MCF 10A (cell line): ENCODE measurements at places on chromosomes 12 and 14. TPM values are rescaled to one million over a fixed set of nuclear protein-coding genes. Genes with fewer than 3 reads are reported as not detected.
A peak's percentile ranks its signal among the peaks of the same experiment; 100 is the strongest.

CABP1 gene
- not detected in 2 replicates for total RNA-seq

DNA sequence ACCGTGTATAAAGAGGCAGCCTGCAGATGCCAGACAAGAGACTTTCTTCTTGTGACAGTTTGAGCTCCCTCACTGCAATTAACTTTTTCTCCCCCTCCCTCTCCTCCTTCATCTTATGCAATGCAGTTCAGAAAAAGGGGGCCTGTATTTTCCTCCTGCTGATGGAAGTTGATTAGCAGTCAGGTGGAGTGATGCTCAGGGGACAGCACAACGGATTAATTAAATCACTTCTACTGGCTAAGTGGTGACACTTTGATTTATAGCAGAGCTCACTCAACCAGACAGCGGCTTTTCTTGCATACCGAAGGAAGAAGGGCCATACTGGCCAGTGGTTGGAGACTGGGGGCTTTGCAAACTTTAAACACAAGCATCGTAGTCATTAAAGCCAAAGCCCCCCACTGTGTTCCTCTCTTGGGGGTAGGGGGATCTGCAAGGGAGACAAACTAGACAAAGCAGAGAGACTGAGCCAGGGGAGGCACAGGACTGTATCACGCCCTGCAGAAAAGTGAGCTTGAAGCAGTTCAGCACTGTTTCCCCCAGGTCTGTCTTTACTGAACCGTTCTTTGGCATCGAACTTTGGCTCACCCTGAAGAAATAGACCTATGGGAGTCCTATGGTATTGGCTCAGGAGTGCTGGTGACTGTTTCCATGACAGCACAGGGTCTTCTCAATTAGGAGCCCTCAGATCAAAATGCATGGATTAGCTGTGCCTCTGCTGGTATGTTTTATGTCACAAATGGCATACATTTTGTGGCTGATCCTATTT lies 47.7 kb downstream of the SPRING1 start:
- DNase-seq: no peak

DNA sequence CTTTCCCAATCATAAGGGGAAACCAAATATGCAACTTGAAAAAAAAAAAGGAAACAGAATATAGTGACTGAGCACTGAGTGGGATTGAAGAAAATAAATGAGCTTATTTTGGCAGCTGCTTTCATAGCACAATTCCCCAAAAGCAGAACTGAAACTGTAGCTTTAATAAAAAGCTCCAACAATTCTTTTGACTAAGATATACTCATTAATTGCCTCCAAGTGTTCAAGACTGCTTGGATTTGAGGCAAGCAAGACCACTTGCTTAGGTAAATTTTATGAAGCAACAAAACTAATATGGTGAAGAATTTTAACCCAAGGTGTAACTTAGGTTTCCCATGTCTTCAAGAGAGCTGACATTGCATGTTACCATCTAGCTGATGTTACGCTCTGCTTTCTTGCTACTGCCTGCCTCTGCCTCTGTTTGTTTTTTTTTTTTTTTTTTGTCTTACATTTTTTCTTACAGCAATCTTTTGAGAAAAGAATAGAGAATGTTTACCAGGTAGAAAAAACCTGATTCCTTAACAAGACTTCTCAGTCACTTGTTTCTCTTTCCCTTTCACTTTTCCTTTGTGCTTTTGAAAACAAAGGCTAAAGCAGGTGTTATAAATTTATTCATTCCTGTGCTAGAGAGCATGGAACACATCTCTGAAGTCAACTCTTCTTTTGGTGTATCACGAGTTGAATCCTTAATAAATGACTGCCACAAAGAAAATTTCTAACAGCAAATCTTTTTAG lies 134.4 kb downstream of the BCAT1 start:
- DNase-seq: no peak

SLCO1B1 gene
- total RNA-seq: not detected in 2 replicates

- no peak for DNase-seq
Measured at GRCh38 chr12:52049286-52049685, 2.0 kb upstream of the NR4A1 start.

GRCh38 chr12:6786416-6787094 lies 2.8 kb upstream of the CD4 start:
- no peak for DNase-seq

ST8SIA1 gene
- total RNA-seq: 3.8 and 4.7 TPM in 2 replicates

DNA sequence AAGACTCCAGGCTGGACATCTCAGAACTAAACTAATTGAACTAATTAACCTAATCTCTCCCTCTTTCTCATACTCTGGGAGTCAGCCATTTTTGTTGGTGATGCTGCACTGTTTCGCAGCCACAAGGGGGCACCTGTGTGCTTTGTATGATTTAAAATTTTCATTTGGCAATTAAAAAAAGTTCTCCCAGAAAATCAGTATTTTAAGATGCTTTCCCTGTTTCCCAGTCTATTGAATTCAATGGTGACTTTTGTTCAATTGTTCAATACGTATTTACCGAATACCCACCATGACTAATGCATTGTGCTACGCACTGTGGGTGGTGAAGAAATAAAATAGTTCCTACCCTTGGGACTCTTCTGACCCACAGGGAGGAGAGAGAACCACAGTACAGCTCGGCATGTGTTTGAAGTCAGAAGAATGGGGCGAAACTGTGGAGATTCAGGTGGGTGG lies 63.7 kb downstream of the ZNF664 start:
- DNase-seq: peak; percentile 50

APOLD1 gene
- total RNA-seq: 8.0 and 8.2 TPM in 2 replicates

- peak; percentile 77 for DNase-seq
Measured at GRCh38 chr12:110248096-110248447, 33.0 kb upstream of the ATP2A2 start.

DNA sequence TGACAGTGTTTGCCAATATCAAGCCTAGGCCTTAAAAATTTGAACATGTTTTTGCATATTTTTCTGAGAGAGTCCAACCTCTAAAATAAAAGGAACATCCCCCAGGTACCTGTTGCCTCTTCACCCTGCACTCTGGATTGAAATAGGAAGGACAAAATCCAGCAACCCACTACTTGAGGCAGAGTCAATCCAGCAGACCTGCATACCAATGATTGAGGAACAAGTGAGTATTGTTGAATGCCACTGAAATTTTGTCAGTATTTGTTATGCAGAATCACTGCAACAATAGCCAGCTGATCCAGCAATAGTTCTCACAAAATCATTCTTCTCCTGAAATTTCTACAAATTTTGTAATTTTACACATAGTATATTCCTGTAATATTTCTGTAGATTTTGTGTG lies 460.6 kb upstream of the FOXG1 start:
- no peak for DNase-seq
